ENCODE measurements at places on chromosomes 5 and 9.
A peak's percentile ranks its signal among the peaks of the same experiment; 100 is the strongest.

GRCh38 chr9:137968235-137968634 lies 90.7 kb downstream of the CACNA1B start:
- no peak for DNase-seq

GRCh38 chr9:68705531-68706362 lies 707 bp downstream of the PIP5K1B start:
- DNase-seq: peak; percentile 18

DNA sequence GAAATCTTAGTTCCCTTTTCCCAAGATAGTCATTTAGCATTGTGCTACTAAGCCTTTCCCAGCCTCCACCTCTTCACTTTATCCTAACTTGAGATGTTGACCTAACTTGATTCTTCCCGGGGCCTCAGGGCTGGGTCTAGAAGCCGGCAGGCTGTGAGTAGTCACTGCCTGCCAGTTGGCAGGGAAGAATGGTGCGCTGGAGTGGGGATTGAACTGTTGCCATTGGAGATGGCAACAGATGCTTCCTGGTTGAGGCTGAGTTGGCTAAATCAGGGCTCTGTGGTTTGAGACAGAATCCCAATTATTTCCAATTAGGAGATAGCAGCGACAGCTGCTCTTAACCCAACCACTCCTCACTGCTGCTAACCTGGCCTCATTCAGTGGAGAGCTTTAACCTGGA lies 343.1 kb downstream of the BRINP1 start:
- DNase-seq: peak; percentile 72

GRCh38 chr9:96187151-96187555 lies 114.8 kb downstream of the HSD17B3 start:
- no peak for DNase-seq

DNA sequence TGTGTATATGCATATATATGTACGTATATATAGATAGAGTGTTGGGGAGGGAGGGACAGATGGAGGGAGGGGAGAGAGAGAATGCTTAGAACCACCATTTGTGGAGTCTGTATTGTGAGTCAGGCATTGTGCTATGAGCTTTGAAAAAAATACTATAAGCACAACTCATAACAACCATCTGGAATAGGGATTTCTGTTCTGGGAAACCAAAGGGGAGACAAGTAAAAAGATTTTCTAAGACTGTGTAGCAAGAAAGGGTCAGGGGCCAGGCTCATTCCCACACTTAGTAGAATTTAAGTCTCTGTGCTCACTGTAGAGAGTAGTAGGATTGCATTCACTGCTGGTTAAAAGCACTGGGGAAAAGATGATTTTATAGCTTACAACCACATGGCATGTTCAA lies 202.3 kb upstream of the SGCD start:
- DNase-seq: no peak

DNA sequence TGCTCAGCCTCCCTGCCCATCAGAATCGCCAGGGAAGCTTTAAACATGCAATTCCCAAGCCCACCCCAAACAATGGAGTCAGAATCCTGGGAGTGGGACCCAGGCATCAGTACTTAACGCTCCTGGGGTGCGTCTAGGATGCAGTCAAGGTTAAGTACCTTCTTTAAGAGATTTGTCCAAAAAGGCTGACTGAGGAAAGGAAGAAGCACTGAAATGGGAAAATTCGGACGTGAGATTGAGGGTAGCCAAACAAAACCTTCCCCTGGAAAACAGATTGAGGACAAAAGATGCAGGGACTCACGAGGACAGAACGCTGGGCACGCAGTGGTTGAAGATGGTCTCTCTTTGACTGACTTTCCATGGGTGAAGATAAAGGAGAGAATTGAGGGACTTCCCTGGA lies 143.5 kb downstream of the MTX3 start:
- DNase-seq: no peak

DNA sequence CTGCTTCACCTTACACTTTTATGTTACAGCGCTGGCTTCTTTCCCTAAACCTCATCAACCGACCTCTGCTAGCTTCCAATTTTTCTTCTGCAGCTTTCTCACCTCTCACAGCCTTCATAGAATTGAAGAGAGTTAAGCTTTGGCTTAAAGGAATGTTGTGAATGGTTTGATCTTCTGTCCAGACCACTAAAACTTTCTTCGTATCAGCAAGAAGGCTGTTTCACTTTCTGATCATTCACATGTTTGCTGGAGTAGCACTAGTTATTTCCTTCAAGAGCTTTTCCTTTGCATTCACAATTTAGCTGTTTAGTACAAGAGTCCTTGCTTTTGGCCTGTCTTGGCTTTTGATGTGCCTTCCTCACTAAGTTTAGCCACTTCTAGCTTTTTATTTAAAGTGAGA lies 49.5 kb downstream of the NR3C1 start:
- no peak for DNase-seq

DNA sequence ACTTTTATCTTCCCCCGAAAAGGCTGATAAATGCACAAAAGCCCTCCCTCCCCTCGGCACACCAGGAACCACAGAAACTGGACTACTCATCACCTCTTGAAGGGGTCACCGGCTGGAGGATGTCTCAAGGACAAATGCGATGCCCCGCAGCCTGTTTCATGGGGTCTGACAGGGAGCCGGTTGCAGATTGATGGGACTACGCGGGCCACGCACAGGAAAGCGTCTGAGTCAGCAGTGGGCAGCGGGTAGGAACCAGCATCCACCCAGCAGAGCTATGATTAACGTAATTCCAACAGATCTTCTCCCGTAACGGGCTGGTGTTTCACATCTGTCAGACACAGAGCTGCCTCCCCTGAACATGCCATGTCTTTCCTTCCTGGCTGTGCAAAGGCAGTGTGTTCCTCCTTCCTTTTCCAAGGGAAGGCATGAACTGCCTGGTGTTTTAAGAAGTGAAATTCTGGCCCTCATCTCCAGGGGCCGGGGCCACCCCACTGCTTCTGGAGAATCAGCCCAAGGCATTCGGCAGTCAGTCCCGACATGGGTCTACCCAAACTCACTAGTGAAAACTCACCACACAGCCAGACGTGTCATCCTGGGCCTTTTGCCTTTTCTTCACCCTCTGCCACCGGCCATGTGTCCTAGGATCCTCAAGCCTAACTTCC lies 144.4 kb upstream of the PHYKPL start:
- no peak for DNase-seq

DNA sequence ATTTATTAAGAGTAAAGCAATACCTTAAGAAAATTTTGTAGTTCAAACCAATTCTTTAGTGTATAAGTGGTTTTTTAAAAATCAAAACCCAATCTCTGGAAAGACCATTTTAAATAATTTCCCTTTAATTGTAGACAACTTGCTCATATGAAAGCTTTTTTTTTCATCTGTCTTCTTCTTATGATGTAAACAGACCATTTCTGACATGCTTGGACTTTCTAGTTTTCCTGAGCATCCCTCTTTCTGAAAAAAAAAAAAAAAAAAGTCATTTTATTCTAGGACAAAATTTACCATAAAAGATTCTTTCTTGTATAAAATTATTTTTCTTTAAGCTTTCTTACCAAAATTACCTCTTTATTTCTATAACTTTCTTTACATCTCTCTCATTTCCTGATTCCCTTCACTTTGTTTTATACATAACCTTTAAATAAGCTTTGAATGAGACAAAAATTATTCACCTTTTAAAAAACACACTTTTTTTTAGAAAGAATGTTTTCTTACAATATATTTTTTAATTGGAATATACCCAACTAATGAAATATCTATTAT lies 67.5 kb downstream of the COL15A1 start:
- no peak for DNase-seq

- no peak for DNase-seq
Measured at GRCh38 chr5:19733612-19734495, 254.1 kb downstream of the CDH18 start.

GRCh38 chr5:72510610-72511181 lies 3.5 kb upstream of the ZNF366 start:
- DNase-seq: no peak

DNA sequence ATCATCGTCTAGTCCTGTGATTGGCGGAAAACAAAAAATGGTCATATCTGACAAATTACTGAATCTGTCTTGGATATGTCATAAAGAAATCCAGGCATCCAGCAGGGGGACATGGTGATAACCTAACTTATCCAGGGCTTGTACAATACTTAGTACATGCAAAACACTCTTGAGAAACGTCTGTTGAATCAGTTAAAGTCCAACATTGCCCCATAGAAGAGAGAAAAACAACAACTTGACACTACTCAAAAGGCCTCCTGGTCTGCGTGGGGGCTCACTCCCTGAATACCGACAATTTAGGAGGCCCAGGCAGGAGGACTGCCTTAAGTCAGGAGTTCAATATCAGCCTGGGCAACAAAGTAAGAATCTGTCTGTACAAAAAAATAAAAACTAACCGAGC lies 217.5 kb downstream of the DCP2 start:
- DNase-seq: no peak

DNA sequence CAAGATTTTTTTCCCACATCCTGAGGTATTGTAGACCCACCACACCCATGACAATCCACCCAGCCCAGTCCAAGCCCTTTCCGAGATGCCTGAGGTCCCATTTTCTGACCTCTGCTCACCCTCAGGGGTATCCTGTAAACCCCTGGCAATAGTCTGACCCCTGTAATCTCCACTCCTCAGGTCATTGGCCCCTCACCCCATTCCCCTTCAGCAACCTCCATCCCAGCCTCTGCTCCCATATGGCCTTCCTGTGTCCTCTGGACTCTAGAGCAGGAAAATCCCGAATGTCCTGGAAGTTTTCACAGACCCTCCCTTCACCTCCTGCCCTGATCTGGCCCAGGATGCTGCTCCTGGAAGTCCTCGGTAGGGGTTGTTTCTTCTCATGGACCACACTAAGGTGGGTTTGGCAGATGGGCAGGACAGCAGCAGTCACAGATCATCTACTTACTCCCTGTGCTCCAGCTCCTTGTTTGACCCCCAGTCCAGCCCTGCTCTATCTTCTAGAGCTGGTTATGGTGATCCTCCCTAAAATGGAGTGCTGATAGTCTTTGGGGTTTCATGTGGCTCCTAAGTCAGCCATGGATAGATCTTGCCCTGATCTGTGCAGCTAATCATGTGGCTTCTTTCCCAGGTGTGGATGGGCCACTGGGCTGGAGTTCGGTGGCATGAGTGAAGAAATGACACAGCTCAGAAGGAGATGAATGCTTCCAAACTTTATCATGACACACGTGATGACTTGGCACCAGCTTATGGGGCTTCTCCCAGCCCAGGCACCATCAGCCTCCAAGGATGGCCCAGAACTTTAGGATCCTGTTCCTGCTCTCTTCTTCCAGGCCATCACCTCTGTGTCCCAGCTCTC lies 12.0 kb upstream of the ACSL6 start:
- no peak for DNase-seq

DNA sequence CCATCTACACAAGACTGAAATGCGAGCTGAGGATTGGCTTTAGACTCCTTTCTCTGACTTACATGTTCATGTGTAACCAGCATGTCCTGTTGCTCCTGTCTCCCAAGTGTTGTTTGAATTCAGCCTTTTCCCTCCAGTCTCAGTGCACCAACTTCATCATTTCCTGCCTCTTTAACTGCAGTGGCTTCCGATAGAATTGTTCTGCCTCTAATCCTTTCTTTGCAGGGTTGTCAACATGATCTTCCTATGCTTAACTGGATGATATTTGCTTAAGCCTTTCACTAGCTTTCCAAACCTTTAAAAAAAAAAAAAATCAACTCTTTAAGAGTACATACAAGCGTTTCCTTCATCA lies 6.7 kb upstream of the FYB1 start:
- no peak for DNase-seq

GRCh38 chr5:142070734-142071133 lies 37.8 kb upstream of the NDFIP1 start:
- DNase-seq: no peak

GRCh38 chr5:58795327-58795726 lies 212.5 kb downstream of the RAB3C start:
- DNase-seq: no peak

- no peak for DNase-seq
Measured at GRCh38 chr5:133327946-133328401, 276.2 kb downstream of the HSPA4 start.

- DNase-seq: peak; percentile 19
Measured at GRCh38 chr9:35906923-35907699, 1.1 kb downstream of the HRCT1 start.

DNA sequence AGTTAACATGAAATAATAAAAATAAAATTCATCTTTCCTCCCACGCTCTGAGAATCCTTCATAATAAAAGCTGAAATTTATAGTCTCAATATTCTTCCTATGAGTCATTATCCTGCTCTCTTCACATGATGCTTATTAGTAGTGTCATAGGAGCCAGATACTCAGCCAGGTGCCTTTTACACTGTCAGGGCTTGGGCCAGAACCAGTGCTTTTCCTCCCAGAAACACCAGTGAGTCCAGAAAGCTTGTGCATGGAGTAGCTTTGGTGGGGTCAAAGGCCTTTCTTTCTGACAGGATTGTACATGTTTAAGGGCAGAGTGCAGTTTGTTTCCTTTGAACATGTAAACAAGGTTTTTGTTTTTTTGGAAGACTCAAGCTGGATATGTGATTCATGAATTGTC lies 6.8 kb downstream of the LSM11 start:
- DNase-seq: no peak

DNA sequence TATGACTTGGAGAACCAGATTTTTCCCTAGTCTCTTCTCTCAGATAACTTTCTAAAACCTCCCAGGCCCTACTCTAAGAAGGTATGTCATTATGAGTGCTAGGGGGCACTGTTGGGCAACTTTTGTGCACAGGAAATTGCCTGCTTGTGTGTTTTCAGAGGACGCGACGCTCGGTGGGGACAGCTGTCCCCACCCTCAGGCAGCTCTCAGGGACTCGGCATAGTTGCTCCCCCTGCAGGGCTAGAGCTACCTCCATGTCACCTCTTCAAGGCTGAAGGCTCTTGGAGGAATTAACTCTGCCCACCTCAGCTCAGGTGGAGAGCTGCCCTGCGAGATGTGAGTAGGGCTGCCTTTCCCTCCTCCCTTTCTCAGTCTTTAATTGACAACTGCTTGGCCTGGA lies 10.2 kb upstream of the TIFAB start:
- DNase-seq: peak; percentile 53

- DNase-seq: peak; percentile 42
Measured at GRCh38 chr9:76302947-76303550, 91.2 kb downstream of the RFK start.

DNA sequence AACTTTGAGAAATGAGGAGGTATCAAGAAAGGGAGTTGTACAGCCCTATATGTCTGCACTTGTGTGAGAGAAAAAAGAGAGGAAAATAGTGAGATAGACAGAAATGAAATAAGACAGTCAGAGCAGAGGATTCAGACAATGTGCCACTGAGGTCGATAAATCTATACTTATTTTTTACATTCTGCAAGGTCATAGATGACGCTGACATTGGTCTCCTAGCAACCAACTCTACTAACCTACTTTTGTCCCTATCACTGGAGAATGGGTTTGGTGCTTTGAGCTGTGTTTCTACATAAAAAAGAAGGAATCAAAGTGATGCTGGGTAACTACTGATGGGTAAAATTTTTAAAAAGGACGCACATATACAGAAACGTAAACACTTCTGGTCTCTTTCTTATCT lies 573.3 kb upstream of the RORB start:
- DNase-seq: no peak

- no peak for DNase-seq
Measured at GRCh38 chr9:22052376-22052945, 43.4 kb upstream of the CDKN2B start.

DNA sequence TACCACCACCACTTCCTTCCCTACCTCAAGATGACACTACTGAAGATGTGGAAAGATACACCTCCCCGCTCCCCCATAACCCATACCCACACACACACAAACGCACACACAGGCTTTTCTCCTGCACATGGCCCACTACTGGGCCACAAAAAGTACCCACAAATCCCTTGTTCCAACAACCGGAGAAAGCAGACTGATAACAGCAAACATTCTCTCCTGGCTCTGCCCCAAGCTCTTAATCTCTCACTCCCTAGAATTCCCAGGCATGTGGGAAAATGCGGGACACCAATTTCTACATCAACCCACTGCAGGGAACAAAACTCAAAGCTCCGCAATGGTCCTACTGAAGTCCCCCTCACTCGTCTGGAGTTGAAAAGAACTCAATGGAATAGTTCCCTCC lies 611.0 kb upstream of the KLF4 start:
- no peak for DNase-seq
